RKO (cell line): ENCODE measurements at places on chromosomes 11 and 22.

GRCh38 chr11:64305691-64306562, 603 bp downstream of the ESRRA start:
- DNase-seq = peak; percentile 63

GRCh38 chr11:74748211-74749126, at the start of gene RNF169:
Gene RNF169 (plus strand): TSS chr11:74748849. CDS start chr11:74748881, 32 bp downstream.
- peak; percentile 98 for DNase-seq

DNA sequence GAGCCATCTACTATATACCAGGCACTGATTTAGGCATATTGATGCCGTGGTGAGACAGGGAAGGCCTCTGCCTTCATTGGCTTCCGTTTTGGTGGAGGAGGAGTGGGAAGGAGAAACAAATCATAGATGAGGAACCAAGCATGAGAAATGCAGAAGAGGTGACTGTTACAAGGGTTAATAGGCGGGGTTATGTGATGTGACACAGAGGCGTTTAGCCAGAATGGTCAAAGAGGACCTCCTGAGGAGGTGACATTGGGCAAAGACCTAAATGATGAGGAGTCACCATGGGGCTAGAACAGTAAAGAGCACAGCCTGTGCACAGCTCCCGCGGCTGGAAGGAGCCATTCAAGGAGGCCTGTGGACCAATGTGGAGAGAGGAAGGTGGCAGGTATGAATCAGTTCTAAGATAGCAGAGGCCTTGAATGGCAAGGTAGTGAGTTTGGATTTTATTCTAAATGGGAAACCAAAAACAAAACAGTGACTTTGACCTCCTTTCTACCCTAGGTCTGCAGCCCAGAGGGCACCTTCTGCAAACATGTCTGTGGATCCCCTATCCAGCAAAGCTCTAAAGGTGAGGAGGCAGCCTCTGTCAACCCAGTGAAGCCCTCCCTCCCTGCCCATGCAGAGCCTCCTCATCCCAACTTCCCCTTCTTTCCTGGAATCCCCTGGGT, 11.7 kb downstream of the MAFF start:
- DNase-seq = no peak

DNA sequence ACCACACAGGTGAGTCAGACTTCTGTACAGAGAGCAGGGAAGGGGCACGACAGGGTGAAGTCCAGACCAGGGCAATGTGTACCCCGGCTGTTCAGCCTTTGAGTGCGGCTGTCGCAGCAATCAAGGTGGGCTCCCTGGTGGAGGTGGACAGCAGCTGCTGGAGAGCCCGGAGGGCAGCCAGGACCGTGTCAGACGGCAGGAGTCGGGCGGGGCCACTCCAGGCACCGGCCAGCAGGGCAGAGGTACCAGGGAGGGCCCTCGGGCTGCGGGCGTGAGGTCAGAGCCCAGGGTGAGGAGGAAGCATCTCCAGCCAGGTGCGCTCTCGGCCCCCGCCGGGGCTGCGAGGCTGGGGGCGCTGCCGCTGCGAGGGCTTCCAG, 802 bp upstream of the PIM3 start:
- DNase-seq = peak; percentile 42

DNA sequence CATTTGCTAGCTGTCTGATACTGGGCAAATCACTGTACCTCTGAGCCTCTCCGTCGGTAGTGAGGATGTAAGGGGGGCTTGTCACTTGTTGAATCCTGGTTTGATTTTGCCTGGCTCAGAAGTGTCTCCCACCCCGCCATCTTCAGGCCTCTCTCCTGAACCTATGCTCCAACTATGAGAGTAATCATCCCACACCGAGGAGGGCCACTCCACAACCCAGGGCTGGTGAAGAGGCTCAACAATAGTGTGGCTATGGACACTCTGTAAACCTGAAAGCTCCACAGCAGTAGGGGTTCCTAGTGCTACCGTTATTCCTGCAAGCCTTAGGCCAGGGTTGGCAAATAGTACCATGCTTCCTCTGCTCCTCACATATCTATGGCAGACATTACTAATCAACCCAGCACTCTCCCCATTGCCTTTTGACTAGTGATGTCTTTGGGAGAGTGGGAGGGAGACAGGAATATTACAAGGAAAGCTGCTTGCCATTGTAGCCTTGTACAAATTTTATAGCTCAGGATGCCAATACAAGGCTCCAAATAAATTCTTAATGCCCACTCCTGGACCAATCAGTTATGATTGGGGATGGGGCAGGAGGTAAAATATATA, 134.0 kb upstream of the TEAD1 start:
- no peak for DNase-seq

DNA sequence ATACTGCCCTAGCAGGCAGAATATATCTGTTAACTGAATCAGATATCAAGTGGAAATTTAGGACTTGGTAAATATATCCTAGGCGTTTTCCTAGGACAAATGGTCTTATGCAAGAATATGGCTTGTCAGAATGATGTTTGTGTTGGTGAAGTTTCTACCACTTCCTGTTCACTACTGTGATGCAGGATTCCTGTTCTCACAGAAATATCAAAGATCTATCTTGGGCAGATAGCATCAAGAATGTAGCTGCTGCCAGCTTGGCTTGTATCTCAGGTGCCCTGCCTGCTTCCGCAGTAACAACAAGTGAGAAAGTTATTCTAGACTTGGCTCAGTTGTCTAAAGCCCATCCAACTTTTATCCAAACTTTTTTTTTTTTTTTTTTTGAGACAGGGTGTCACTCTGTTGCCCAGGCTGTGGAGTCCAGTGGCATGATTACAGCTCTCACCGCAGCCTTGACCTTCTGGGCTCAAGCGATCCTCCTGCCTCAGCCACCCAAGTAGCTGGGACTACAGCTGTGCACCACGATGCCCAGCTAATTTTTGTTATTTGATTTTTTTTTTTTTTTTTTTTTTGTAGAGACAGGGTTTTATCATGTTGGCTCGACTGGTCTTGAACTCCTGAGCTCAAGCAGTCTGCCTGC, 61.3 kb downstream of the PPME1 start:
- DNase-seq = no peak

- DNase-seq = peak; percentile 33
Measured at GRCh38 chr11:63212742-63213141, 30.7 kb downstream of the SLC22A25 start.

DNA sequence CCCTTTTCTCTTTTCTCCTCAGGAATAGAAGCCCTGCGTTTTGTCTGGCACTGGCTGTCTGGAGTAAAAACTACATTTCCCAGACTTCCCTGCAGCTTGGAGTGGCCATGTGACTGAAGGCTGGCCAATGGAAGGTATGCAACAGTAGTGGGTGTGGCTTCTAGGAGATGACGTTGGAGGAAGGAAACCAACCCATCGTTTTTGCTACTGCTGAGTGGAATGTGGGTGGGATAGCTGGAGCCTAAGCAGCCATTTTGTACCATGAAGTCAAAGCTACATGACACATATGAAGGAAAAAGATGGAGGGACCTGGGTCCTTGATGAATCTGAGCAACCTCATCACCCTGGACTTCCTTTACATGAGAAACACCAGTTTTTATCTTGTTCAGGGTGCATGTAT, 19.6 kb downstream of the FGF3 start:
- peak; percentile 54 for DNase-seq

GRCh38 chr11:134763030-134763388, 351.0 kb upstream of the B3GAT1 start:
- no peak for DNase-seq

DNA sequence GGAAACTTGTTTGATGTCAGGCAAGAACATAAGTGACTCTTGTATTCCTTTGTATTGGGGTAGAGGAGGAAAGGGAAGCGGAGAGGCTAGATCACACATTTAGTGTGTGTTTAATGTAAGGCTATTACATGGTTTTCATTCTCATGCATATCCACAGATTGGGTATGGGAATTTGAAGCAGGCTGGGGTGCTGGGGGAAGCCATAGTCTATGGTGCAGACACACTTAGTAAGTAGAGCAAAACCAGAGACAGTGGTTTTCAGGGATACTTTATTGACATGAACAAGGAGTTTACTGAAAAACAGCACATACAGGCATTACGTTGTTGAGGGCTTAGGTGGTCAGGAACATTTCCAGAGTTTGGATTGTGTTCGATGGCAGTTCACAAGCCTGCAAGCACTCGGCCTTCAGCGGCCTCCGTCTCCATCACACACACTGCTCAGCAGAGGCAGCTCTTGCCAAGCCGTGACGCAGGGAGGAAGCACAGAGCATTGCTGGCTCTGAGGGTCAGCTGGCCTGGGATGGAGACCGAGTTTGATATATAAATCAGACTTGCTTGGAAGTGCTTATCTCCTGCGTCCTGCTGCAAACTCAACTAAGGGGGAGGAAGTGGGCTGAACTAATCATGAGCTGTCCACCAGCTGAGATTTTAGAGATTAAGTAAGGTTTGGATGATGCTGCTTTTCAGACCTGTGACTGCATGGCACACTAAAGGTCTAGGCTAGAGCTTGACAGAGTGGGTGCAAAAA, 25.3 kb downstream of the SCN3B start:
- peak; percentile 67 for DNase-seq

GRCh38 chr11:19728436-19728835, 15.8 kb downstream of the NAV2 start:
- DNase-seq = no peak

DNA sequence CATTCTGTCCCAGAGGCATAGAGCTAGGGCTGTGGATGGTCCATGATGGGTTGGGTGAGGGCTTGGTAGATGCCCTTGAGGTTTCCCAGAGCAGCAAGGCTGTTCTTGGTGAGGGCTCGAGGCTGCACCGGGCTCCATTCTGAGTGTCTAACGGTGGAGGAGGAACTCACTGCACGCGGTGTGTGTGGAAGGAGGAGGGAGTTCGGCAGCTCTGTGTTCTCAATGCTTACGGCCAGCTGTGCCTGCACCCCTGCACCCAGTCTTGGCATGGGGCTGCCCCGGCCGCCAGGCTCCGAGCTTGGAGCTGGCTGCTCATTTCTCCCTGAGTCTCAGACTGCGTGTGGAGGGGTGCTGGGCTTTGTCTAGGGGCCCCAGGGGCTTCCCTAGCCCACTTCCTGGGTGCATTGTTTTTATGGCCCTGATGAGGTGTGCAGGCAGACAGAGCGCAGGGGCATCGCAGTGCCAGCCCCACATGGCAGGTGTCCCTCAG, 1247.1 kb downstream of the BRD1 start:
- no peak for DNase-seq
